NCI-H1092 treated with DMSO at 0.1 percent for 48 hours (cell line): ENCODE measurements at places on chromosomes 1 and 21.

DNA sequence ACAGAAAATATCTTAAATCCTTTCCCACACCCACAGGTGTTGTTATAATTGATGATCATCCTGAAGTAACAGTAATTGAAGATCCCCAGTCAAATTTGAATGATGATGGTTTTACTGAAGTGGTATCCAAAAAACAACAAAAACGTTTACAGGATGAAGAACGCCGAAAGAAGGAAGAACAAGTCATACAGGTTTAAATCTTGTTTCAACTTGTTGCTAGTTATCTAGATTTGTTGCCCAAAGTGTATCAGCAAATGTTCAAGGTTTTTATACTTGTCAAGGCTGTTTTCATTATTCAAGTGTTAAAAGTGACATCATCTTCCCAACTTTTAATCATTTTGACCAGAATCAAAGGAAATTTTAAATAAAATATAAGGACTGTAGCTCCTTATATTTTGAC is 64.7 kb downstream of the PRRC2C start:
- no peak for DNase-seq

DNA sequence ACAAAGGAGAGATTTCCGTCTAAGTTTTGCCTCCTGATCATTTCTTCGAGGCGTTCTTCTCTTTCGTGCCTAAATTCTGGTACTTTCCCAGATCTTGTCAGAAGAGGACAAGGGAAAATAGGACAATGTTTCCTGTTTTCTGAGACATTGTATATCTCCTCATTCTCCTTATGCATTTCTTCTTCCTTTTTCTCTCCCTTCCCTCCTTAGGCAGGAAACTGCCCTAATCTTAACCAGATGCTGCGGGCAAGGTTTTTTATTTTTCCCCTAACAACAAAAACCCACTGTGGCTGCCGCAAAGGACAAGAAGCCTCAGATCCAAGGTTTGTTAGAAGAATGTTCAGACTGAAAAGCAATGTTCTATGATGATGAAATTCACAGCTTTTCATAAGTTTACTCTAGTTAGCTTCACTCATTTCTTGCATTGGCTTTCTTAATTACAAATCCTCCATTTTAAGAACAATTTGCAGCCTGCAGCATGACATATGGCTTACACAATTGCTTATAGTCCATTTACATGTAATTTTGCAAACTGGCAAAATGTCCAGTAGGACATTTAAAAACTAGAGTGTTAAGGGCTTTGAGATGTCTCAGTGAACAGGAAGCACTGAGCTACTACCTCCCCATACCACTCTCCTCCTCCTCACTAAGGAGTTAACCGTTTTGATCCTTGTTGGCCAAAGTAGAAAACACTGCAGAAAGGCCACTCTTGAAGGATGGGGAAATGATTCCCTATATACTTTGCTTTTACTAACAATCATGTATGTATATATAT is 624 bp downstream of the CTSK start:
- no peak for DNase-seq

DNA sequence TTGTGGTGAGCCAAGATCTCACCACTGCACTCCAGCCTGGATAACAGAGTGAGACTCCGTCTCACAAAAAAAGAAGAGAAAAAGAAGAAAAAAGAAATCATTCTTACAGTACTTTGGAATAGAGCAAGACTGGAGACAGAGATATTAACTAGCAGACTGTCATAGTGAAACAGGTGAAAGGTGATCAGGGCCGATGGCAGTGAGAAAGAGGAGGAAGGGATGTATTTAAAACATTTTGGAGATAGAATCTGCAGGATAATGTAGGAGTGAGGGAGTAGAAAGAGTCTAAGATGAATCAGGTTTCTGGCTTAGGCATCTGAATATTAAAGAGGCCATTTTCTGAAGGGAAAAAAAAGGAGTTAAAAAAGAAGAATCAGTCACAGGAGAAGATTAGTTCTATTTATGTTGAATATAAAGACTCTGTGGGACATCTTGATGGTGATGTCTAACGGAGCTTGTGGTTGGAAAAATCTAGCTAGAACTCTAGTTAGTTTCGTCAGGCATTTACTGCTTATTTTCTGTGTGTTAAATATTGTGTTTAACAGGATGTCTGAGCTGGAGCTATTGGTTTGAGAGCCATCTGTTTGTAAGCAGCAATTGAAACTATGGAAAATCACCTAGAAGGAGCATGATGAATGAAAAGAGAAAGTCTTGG is 28.4 kb downstream of the BCL9 start:
- no peak for DNase-seq

DNA sequence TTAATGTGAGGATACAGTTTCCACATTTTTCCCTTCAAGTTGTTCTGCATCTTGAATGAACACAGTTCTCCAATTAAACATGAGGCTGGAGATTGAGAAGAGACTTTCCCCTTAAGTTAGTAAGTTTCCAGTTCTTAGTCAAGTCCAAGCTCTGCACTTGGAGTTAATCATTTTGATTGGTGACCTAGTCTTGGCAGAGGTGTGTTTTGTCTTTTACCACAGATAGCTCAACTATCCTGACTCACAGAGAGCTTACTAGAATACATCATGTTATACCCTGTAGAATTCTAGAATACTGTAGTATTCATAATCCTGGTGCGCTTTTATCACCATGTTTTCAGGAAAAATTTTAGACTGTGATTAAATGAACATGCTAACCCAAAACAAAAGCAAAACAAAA is 129.2 kb downstream of the CYYR1 start:
- DNase-seq: no peak

DNA sequence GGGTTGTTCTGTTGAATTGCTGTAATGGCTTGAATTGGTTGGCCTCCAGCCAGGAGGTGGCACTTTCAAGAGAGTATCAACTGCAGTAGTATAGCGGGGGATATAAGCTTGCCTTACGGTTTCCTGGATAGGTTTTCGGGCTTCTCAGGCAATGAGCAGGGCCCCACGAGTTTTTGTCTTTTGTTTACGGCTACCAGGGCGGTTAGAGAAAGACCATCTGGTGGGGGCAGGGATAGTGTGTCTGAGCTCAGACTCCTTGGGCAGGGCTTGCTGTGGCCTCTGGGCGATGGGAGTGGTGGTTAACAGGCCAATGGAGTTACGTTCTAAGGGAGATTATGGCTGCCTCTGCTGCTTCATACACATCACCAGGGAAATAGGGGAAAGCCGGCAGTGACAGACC is 62.8 kb downstream of the DTL start:
- no peak for DNase-seq

GRCh38 chr1:193438312-193438711 is 251.9 kb upstream of the B3GALT2 start:
- DNase-seq: no peak
